Stimulated activated naive CD4-positive, alpha-beta T cell treated with Interleukin-2 at 50 U/mL for 16 hours (primary cell): ENCODE measurements at places on chromosomes 12 and 14.

DNA sequence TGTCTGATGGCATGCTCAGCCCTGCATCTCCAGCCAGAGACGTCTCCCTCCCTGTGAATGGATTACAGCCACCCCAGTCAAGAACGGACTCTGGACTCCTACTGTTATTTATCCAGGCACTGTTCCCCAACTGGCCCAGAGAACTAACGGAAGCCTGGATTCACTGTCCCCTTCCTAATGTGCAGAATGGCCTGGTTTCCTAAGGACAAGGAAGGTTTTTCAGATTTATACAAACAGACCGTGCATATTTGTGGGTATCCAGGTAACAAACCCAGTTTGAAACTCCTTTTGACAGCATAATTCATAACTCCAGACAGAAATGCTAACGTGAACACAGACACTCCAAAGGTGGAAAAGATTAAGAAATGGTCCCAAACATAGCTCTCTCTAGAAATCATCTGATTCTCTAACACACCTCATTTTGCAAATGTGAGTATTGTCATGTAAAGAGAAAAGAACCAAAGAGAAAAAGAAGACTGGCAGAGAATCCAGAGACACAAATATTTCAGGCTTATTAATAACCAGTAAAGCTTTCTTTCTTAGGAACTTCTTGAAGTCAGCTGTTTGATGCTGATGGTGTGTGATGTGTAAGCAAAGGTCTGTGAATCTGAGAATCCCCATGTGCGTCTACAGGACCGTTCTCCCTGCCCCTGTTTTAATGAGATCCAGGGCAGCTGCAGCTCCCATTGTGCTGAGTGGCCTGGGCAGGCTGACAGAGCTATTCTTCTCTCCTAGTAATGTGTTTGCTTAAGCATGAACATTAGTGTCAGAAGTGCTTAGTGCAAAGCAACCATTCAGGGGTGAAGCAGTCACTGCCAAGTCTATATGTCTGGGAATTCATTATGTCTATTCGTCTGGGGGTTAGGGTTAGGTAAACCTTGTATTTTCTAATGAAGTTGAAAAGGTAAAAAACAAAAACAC is 86.8 kb upstream of the HIF1A start:
- no peak for DNase-seq

GRCh38 chr12:68007466-68007865 is 18.2 kb downstream of the IFNG-AS1 start:
- no peak for DNase-seq

DNA sequence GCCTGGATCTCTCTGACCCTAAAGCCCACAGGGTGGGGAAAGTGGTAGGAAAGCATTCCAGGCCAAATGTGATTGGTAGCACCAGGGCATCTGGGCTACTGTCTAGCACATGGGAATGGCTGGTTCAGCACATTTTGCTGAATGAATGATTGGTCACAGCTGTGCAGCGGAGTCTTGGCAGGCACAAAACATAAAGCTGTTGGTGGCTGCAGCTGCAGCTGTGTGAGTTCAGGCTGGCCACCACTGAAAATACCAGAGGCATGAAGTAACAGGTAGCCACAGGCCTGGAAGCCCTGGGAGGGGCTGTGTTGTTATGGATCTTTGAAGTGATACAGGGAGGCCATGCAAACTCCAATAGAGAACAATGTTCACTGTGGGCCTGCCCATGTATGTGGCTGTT is 72.7 kb downstream of the MYRFL start:
- DNase-seq = no peak

GRCh38 chr12:103387385-103387784 is 108.4 kb downstream of the C12orf42 start:
- no peak for DNase-seq

DNA sequence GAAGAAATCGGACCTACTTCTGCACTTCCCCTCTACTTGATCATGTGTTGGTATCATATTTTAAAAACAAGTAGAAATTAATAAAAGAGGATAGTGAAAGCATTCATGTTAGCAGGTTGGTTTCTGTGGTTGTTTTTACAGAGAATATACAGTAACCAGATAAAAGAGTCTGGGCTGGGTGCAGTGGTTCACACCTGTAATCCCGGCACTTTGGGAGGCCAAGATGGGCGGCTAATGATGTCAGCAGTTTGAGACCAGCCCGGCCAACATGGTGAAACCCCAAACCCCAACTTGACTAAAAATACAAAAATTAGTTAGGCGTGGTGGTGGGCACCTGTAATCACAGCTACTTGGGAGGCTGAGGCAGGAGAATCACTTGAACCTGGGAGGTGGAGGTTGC is 55.9 kb downstream of the LRP6 start:
- DNase-seq = no peak

DNA sequence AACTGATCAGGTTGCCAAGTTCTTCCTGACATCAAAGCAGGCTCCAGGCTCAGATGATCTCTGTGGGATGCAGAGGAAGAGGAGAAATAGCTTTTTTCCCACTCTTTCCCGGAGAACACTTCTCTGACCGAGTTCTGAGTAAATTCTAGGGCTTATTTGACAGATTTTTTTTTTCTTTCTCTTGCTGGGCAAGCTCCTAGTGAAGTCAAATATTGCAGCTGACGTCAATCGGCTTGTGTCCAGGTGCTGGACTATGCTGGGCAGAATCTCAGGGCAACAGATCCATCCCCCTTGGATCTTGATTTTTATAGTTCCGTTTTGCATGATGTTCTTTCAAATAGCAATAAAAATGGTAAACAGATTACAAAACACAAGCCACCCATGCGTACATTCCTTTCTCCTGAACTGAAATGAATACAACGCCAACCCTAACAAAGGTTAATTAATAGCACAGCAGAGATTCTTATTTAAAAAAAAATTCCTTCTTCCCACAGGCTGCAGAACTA is 182.2 kb downstream of the NOVA1 start:
- no peak for DNase-seq

- DNase-seq = no peak
These were observed 31.8 kb upstream of the G2E3 start for GRCh38 chr14:30527196-30527595.

GRCh38 chr12:121590476-121591143 is 9.8 kb upstream of the KDM2B start:
- DNase-seq = peak; percentile 50

GRCh38 chr14:98415766-98416165 is 856.2 kb downstream of the BCL11B start:
- no peak for DNase-seq

GRCh38 chr14:57486767-57487379 is 6.8 kb downstream of the CCDC198 start:
- no peak for DNase-seq

DNA sequence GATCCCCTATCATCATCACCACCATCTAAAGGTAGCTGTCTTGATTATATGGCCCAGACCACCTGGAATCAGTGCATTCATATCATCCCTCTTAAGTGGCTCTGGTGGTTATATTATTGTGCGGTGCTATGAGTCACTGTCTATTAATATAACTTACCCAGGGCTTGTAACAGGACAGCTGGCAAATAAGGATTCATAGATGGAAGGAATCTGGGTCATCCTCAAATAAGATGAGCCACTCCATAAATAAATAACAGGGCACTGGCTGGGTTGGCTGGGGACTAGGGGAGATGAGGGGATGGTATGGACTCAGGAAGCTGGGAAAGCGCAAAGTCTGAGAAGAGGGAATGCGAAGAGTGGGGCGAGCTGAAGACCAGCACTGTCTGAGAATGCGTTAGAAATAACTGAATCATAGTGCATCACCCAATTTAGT is 216.1 kb downstream of the NUAK1 start:
- no peak for DNase-seq

GRCh38 chr14:57161583-57162234 is 107.0 kb downstream of the EXOC5 start:
- DNase-seq = no peak

DNA sequence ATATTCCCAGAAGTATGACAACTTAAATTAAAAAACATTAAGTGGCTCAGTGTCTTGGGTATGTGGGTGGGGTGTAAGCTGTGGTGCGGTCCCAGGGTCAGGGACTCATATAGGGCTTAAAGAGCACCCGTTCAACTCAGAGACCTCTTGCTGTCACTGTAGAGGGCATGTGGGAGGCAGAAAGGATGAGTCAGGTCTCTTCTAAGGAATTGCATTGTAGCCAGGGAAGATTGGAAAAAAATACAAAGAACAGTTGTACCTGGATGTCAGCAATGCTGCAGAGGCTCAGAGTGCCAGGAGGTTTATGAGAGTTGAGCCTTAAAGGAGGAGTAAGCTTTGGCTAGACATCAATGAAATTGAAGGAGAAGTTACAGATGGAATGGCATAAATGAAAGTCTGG is 104.1 kb downstream of the MYRFL start:
- no peak for DNase-seq

- DNase-seq = peak; percentile 59
These were observed 613 bp downstream of the SRSF9 start for GRCh38 chr12:120468821-120469449.

DNA sequence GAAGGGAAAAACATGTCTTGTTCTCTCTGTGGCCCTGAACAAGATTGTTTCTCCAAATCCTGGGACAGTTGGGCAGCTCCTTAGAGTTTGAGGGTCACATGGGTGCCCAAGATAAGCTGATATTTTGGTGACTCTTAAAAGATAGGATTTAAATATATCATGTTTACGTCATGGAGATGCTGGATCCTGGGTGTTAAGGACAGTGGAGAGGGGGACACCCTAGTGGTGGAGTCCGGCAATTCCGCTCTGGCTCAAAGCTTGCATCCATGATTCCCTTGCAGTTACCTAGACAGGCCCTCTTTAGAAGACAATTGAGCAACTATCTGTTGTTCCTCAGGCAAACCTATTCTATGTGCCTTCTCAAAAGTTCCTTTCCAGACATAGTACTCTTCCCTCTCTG is 101.8 kb downstream of the CMKLR1 start:
- no peak for DNase-seq

DNA sequence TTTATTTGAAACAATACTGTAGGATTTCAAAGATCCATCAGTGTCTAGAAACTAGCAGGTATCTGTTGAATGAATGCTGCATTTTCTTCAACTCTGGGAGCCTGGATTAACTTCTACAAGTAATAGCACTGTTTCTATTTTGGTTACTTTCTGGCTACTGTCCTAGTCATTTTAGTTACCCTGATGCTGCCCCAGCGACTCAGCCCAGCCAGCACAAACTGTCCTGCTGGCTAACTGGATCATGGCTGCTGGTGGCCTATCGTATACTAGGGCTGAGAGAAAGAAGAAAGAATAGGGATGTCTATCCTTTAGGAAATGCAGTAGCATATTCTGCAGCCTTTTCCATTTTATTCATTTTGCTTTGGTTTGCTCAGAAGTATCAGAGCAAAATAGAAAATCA is 53.9 kb downstream of the NTN4 start:
- DNase-seq = no peak

DNA sequence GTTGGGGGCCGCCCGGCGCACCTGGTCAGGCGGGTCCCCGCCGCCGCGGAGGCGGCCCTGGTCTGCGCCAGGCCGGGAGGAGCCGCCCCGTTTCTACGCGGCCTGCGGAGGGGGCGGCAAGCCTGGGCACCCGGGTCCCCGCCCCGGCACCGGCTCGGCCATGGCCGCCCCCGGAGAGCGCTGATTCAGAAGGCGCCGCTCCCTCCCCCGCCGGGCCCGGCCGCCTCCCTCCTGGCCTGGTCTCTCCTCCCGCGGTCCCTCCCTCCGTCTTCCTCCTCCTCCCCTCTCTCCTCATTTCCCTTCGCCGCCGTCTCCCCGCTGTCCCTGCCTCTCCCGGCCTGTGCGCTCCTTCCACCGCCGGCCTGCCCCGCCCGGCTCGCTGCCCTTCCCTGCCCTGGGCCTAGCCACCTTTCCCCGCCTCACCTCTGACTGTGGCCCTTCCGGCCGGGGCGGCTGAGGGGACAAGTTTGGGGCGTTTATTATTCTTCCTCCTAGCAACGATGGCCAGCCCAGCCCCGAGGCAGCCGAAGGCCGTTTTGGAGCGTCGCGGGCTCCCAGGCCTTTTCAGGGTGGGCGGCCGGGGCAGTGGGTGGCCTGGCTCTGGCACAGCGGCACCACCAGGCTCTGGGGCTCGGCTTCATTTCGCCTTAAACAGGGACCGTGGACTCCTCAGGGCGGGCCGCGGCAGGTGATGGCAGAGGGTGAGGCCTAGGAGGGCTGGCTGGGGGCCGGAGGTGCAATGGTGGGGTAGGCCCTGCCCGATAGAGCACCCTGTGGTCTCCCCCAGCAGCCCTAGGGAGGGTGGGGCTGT is 768 bp downstream of the CEP170B start:
- peak; percentile 44 for DNase-seq

GRCh38 chr12:95966287-95966870 is 23.2 kb downstream of the AMDHD1 start:
- DNase-seq = no peak

DNA sequence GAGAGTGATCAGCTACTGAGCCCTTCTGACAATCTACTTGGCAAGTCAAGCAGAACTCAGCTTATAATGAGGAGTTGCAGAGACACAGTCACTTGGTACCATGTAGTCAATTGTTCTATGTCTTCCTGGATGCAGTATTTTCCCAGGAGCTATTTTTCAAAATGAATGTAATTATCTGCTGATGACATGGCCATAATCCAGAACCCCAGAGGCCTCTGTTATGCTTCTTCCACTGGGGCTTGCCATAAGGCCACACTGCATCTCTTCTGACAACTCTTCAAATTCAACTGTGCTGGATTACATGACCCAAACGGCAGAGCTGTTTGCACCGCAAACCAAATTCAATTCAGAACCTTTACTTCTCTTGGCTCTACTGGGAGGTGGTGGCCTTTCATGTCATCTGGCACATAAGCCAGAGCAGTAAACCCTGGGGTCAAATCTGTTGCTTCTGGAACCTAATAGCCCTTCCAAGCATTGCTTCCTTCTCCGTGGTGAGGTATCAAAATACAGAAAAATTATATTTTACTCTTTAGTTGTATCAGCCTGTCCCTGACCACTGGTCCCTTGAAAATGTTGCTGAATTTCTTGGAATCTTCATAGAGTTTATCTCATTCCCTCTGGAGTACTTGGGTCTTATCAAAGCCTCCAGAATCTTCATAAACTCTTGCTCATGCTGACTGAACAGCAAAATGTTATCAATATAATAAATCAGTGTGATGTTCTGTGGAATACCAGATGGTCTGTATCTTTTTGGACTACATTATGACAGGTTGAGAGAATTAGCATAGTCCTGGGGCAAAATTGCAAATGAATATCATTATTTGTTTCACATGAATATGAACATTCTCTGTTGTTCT is 79.4 kb upstream of the DCN start:
- DNase-seq = no peak
